ENCODE measurements at places on chromosomes 16 and 17. TPM values are rescaled to one million over a fixed set of nuclear protein-coding genes. Genes with fewer than 3 reads are reported as not detected.

The GOSR2 gene
- polyA plus RNA-seq, result 87.8 TPM

The COL1A1 gene
- polyA plus RNA-seq, result not detected

The GPRC5B gene
- polyA plus RNA-seq, result 4,196 TPM

The CSH2 gene
- polyA plus RNA-seq, result not detected

The RUNDC3A gene
- 40.9 TPM for polyA plus RNA-seq

The SP6 gene
- polyA plus RNA-seq, result not detected

The ATP6V0A1 gene
- polyA plus RNA-seq, result 279 TPM

The C1QBP gene
- 99.5 TPM for polyA plus RNA-seq

The KCNJ18 gene
- not detected for polyA plus RNA-seq

The TPSB2 gene
- polyA plus RNA-seq, result not detected

The TAF15 gene
- 35.2 TPM for polyA plus RNA-seq

The KAT8 gene
- 16.5 TPM for polyA plus RNA-seq

The MAP3K14 gene
- not detected for polyA plus RNA-seq

The MAFG gene
- polyA plus RNA-seq, result 7.6 TPM

The JPH3 gene
- polyA plus RNA-seq, result 0.98 TPM

The KCNG4 gene
- polyA plus RNA-seq, result not detected

The CHST5 gene
- polyA plus RNA-seq, result 0.14 TPM

The MT2A gene
- 58.8 TPM for polyA plus RNA-seq

The LCAT gene
- 42.9 TPM for polyA plus RNA-seq

The GP1BA gene
- polyA plus RNA-seq, result 0.38 TPM

The C16orf96 gene
- polyA plus RNA-seq, result not detected

The DPEP3 gene
- not detected for polyA plus RNA-seq

The TPSAB1 gene
- polyA plus RNA-seq, result not detected

The SLC5A2 gene
- 8.3 TPM for polyA plus RNA-seq

The SLFN5 gene
- polyA plus RNA-seq, result 3.4 TPM

The COX6A2 gene
- 2.8 TPM for polyA plus RNA-seq

The OR2C1 gene
- not detected for polyA plus RNA-seq

The PRM1 gene
- polyA plus RNA-seq, result not detected

The ADAM11 gene
- polyA plus RNA-seq, result 1.5 TPM

The G6PC1 gene
- polyA plus RNA-seq, result not detected

The SLC38A8 gene
- polyA plus RNA-seq, result not detected

The MIEF2 gene
- polyA plus RNA-seq, result 3.2 TPM

The ST6GALNAC1 gene
- not detected for polyA plus RNA-seq

The PPL gene
- polyA plus RNA-seq, result 1.9 TPM

The ZNF385C gene
- 42.1 TPM for polyA plus RNA-seq

The SPATA22 gene
- not detected for polyA plus RNA-seq

The MPP2 gene
- polyA plus RNA-seq, result 1.1 TPM

The CDH8 gene
- polyA plus RNA-seq, result 20.0 TPM

The KRTAP9-8 gene
- not detected for polyA plus RNA-seq

The ITGAL gene
- polyA plus RNA-seq, result not detected

The C16orf74 gene
- polyA plus RNA-seq, result 0.34 TPM

The SMIM36 gene
- not detected for polyA plus RNA-seq

The GCGR gene
- not detected for polyA plus RNA-seq

The LDAF1 gene
- polyA plus RNA-seq, result 10.0 TPM

The TP53TG3B gene
- not detected for polyA plus RNA-seq

The SLC52A1 gene
- polyA plus RNA-seq, result not detected

The PCGF2 gene
- polyA plus RNA-seq, result 1.1 TPM

The CA5A gene
- polyA plus RNA-seq, result not detected

The TMEM106A gene
- not detected for polyA plus RNA-seq

The RGS9 gene
- polyA plus RNA-seq, result 31.1 TPM

The TEN1 gene
- polyA plus RNA-seq, result 10.1 TPM

The PPP1R1B gene
- polyA plus RNA-seq, result 272 TPM

The NLRC3 gene
- polyA plus RNA-seq, result 0.73 TPM

The KRT25 gene
- 3.2 TPM for polyA plus RNA-seq

Data from Purkinje cell (primary cell).